ENCODE measurements at places on chromosomes 5 and 9. TPM values are rescaled to one million over a fixed set of nuclear protein-coding genes. Genes with fewer than 3 reads are reported as not detected.

The MYOZ3 gene
- 8.5 TPM for total RNA-seq

- no peak for DNase-seq
- peaks cover 39% of the 10 kb centered on the region for H3K4me1 ChIP-seq
- peaks cover 18% of the 10 kb centered on the region for H3K27me3 ChIP-seq
- no peaks in the 10 kb centered on the region for H3K36me3 ChIP-seq
- no peak overlapping the region for H3K4me3 ChIP-seq
Measured at GRCh38 chr5:372996-373709, 51.6 kb downstream of the AHRR start.

DNA sequence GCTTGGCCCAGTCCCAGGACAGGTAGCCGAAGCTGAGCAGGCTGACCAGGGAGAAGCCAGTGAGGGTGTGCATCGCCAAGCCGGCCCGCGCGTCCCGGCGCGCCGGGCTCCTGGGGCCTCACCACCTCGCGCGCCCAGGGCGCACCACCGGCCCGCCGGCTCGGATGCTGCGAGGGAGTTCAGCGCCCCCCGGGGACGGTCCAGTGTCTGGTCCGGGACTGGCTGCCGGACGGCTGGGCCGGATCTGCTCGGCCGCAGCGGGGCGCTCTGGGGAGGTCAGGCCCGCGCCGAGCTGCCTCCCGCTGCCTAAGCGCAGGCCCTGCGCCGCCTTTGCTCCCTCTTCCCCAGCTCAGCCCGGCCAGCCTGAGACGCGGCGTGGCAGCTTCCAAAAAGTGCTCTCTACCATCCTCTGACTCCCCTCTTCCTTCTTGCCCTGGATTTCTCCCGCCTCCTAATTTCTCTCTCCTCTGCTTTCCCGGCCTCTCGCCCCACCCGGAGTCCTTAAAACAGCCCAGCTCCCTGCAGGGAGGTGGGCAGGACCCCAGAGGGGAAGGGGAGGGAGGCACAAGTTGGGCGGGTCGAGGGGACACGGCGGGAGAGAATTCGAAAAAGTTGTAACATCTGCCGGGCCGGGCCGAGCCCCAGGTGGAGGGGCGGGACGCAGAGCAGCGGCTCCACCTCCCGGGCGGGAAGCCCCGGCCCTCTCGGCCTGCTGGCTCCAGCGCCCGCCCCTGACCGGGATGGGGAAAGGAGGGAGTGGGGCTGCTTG, at the start of gene ARSI:
ARSI (minus strand) TSS at position 605 of the 769 bp plus-strand sequence; CDS start at position 73, 532 bp downstream.
- peaks cover 49% of the 10 kb centered on the region for H3K4me1 ChIP-seq
- peaks cover 9% of the 10 kb centered on the region for H3K27me3 ChIP-seq
- H3K4me3 ChIP-seq, result peak within 1 kb of the TSS; percentile 75
- DNase-seq, result peak; percentile 46
- H3K27ac ChIP-seq, result peak within 1 kb of the TSS; percentile 93

The CCL19 gene
- not detected for total RNA-seq

DNA sequence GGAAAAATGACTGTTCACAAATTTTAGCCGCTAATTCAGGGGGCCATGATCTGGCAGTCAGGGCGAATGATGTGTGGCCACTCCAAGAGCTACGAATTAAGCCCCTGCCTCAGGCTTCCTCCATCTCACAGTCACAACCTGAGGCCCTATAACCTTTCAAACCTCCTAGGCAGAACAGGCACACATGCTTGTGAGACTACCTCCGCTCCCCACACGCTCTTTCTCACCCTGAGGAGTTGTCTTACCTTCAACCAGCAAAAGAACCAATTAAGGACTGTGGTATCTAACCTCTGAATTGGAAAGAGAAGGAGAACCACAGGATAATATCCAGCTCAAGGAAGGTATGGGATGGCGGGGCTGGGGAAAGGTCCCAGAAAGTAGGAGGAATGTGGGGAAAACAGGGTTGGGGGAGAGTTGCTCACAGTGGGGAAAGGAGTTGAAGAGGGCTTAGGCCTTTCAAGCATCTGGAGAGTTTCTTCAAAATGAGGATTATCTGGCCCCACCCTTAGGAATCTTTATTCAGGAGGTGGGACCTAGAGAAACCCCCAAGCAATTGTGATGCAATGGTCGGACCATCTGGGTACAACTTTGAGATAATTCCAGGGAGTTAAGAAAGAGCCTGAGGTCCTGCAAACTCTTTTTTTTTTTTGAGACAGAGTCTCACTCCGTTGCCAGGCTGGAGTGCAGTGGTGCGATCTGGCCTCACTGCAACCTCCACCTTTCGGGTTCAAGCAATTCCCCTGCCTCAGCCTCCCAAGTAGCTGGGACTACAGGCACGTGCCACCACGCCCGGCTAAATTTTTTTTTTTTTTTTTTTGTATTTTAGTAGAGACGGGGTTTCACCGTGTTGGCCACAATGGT, 5.5 kb downstream of the PCDH1 start:
- peak overlapping the region; percentile 5 for H3K27ac ChIP-seq
- no peaks in the 10 kb centered on the region for H3K36me3 ChIP-seq
- H3K4me3 ChIP-seq, result no peak overlapping the region
- peaks cover 43% of the 10 kb centered on the region for H3K4me1 ChIP-seq
- DNase-seq, result no peak

The SEMA4D gene
- total RNA-seq, result 44.7 TPM

DNA sequence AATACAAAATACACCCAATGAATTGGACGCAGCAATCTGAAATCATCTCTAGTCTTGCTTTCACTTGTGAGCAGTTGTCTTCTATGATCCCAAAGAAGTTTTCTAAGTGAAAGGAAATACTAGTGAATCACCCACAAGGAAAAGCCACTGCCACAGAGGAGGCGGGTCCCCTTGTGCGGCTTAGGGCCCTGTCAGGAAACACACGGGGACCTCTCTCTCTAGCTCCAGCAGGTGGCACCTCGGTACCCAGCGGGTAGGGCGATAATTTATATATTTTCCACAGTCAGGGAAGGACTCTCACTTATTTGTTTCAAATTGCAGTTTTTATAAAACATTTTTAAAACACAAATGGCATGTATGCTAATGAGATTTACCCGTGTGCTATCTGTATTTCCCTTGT, 417.1 kb downstream of the KDM4C start:
- peaks cover 36% of the 10 kb centered on the region for H3K4me1 ChIP-seq
- H3K27ac ChIP-seq, result no peak overlapping the region
- no peak for DNase-seq
- H3K36me3 ChIP-seq, result peaks cover 10% of the 10 kb centered on the region

- H3K27ac ChIP-seq, result no peak overlapping the region
- H3K4me1 ChIP-seq, result no peaks in the 10 kb centered on the region
- H3K4me3 ChIP-seq, result no peak overlapping the region
- H3K36me3 ChIP-seq, result peaks cover 58% of the 10 kb centered on the region
Measured at GRCh38 chr5:74786851-74787250, 19.8 kb downstream of the NSA2 start.

The GHR gene
- 7.9 TPM for total RNA-seq

DNA sequence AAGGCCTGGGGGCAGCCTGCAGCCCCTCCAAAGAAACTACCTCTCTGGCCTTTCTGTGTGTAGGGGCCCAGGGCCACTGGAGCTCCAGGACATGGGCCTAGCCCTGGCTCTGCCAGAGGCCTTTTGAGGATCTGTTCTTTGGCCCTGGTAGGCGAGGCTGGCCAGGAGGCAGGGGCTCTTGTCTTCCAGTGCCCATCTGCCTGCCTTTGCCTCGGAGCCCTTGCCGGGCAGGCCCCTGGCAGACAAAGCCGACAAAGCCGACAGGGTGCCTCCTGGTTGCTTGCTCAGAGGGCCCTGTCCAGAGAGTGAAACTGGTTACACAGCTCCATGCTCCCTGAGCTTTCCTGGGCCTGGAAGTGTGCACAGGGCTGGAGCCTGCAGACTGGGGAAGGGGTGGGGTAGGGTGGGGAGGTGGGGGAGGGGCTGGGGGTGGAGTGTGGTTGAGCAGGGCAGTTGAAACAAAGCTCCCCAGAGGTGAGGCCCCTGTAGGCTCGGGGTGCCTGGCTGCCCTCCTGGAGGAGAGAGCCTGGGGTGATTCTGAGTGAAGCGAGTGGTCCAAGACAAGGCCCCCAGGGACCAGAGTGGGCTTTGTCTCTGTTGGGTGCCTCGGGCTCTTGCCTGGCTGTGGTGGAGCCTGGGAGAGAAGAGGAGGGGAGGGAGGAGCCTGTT, 29.3 kb downstream of the PTPA start:
- peaks cover 12% of the 10 kb centered on the region for H3K36me3 ChIP-seq
- H3K27ac ChIP-seq, result peak overlapping the region; percentile 100
- H3K4me3 ChIP-seq, result peak overlapping the region; percentile 75
- no peak for DNase-seq
- no peaks in the 10 kb centered on the region for H3K27me3 ChIP-seq

DNA sequence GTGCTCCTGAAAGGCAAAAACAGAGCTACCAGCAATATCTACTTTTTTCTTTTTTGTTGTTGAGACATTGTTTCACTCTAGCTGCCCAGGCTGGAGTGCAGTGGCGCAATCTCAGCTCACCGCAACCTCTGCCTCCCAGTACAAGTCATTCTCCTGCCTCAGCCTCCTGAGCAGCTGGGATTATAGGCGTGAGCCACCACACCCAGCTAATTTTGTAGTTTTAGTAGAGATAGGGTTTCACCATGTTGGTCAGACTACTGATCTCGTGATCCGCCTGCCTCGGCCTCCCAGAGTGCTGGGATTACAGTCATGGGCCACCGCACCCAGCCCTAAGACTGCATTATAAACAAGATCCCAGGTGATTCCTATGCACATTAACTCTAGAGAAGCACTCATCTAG, 17.0 kb downstream of the PLPP1 start:
- H3K4me1 ChIP-seq, result peaks cover 14% of the 10 kb centered on the region
- H3K27me3 ChIP-seq, result no peaks in the 10 kb centered on the region
- no peak for DNase-seq
- H3K4me3 ChIP-seq, result no peak overlapping the region

The C9orf57 gene
- not detected for total RNA-seq

GRCh38 chr9:81559709-81560108, 129.6 kb downstream of the TLE1 start:
- peaks cover 38% of the 10 kb centered on the region for H3K4me1 ChIP-seq
- peaks cover 3% of the 10 kb centered on the region for H3K27me3 ChIP-seq
- no peak for DNase-seq
- H3K27ac ChIP-seq, result peak overlapping the region; percentile 43
- no peaks in the 10 kb centered on the region for H3K36me3 ChIP-seq

DNA sequence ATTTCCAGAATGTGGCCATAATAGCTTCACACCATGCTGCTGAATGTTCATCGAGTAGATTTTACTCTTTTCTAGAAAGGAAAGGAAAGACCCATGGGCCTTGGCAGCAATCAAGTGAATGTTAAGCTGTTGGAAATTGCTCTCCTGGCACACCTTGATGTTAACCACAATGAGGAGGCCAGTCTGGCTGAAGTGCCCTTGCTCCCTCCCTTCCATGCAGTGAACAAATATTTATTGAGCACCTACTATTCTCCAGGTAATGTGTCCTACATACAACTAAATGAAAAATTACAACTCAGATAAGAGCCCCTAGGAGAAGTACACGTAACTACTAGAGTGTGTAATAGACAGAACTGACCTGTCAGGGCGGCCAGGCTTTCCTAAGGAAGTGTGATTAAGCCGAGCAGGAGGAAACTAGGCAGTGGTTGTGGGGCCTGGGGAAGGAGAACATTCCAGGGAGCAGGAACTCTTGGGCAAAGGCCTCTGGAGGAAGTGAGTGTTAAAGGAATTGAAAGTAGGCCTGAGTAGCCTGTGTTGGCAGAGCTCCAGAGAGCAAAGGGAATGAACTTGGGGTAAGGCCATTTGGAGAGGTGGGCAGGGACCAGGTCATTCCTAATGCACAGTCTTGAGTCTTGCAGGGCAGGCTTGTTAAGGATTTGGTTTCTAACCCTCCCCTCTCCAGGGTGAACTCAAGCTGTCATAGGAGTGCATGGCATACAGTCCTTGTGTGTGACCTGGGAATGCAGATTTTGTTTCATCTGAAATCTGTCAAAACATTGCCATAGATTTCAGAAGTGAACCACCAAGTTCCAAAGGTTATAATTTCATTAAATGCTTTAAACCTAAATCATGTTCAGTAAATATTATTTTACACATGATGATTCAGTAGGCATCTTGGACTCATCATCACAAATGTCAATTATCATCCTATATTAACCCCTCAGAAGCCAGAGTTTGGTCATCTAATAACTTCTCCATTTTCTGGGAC, 9.0 kb upstream of the ZSWIM6 start:
- DNase-seq, result no peak
- peaks cover 34% of the 10 kb centered on the region for H3K4me1 ChIP-seq
- H3K27me3 ChIP-seq, result no peaks in the 10 kb centered on the region
- no peaks in the 10 kb centered on the region for H3K36me3 ChIP-seq

GRCh38 chr9:5784526-5785315, 48.2 kb downstream of the ERMP1 start:
- no peak overlapping the region for H3K4me3 ChIP-seq
- no peaks in the 10 kb centered on the region for H3K27me3 ChIP-seq
- peaks cover 59% of the 10 kb centered on the region for H3K36me3 ChIP-seq
- H3K4me1 ChIP-seq, result peaks cover 2% of the 10 kb centered on the region

GRCh38 chr9:89678396-89679015, 73.7 kb downstream of the GADD45G start:
- no peaks in the 10 kb centered on the region for H3K36me3 ChIP-seq
- no peak for DNase-seq
- H3K27ac ChIP-seq, result peak overlapping the region; percentile 30
- no peak overlapping the region for H3K4me3 ChIP-seq
- peaks cover 23% of the 10 kb centered on the region for H3K4me1 ChIP-seq

- DNase-seq, result no peak
- H3K27ac ChIP-seq, result no peak overlapping the region
- no peaks in the 10 kb centered on the region for H3K4me1 ChIP-seq
- H3K4me3 ChIP-seq, result no peak overlapping the region
Measured at GRCh38 chr5:65391591-65391990, 90.1 kb downstream of the ADAMTS6 start.

DNA sequence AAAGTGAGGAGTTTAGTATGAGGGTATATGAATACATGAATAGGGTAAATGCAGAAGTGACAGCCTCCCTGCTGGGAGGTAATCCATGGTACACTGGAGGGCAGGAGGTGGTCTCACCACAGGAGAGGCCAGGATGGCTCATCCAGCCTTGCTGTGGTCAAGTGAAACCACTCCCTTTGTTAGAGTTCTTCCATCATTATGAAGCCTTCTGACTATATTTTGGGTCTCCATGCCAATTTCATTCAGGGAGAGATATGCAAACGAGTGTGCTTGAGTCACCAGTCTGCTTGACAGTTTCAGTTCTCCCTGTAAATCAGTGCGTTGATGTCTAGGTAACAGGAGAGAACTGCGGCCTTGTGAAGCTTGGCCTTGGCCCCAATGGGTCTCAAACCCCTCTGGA, 16.4 kb downstream of the PPP3R2 start:
- no peak for DNase-seq
- no peaks in the 10 kb centered on the region for H3K36me3 ChIP-seq
- H3K27me3 ChIP-seq, result no peaks in the 10 kb centered on the region
- no peak overlapping the region for H3K4me3 ChIP-seq
- H3K27ac ChIP-seq, result no peak overlapping the region
- H3K4me1 ChIP-seq, result peaks cover 4% of the 10 kb centered on the region

DNA sequence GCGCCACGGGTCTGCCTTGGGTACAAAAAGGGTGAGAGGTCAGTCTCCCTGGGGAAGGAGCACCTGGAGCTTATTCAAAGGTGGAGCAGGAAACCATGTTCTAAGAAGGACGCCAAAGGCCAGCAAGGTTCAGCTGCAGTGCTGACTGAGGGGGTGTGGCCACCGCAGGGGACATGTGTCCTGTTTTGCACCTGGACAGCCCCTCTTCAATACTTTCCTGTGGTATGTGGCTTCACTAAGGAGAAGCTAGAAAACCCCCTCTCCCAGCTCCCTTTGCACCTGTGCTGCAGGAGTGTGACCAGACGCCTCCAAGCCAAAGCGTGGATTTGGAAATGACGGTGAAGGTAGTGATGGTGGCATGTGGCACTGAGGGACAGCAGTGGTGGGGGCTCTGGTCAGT, 23.6 kb downstream of the TRIM14 start:
- H3K27me3 ChIP-seq, result no peaks in the 10 kb centered on the region
- peaks cover 3% of the 10 kb centered on the region for H3K36me3 ChIP-seq
- DNase-seq, result no peak
- no peak overlapping the region for H3K27ac ChIP-seq
- peaks cover 8% of the 10 kb centered on the region for H3K4me1 ChIP-seq
- H3K4me3 ChIP-seq, result no peak overlapping the region
